ENCODE measurements at places on chromosomes 3 and 15.

DNA sequence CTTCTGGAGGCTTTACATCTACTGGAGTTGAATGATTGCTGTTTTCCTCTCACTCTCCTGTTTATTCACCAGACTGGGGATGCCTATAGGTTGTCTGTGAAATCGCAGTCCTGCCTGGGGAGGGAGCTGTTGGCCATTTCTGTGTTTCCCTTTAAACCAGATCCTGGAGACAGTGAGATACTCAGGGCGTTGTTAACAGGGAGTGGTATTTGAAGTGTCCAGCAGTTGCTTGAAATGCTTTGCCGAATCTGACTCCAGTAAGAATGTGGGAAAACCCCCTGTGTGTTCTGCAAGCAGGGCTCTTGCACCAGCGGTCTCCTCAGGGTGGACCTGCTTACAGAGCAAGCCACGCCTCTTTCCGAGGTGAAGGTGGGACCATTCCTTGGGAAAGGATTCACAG lies 4.3 kb upstream of the LRRK1 start:
- DNase-seq: no peak

DNA sequence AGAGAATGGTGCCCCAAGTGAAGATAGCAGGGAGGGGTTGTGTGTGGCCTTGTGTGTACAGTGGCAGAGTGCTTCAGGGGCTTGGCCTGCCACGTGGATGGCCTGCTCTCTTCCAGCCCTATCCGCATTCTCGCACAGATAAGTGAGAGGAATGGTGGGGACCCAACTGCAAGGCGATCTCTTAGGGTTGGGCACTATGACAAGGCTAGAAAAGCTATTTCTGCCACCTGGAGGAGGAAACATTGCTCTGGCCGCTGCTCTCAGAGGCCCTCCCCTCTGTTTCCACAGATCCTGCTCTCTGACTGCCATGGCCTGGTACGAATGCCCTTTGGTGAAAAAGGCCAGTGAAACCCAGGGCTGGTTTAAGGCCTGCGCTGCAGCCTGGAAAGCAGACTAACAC lies 20.6 kb downstream of the EEFSEC start:
- no peak for DNase-seq

GRCh38 chr3:127744253-127744815 lies 71.6 kb downstream of the ABTB1 start:
- no peak for DNase-seq

- DNase-seq: no peak
Observed at GRCh38 chr15:79310612-79310984, 314 bp upstream of the TMED3 start.

DNA sequence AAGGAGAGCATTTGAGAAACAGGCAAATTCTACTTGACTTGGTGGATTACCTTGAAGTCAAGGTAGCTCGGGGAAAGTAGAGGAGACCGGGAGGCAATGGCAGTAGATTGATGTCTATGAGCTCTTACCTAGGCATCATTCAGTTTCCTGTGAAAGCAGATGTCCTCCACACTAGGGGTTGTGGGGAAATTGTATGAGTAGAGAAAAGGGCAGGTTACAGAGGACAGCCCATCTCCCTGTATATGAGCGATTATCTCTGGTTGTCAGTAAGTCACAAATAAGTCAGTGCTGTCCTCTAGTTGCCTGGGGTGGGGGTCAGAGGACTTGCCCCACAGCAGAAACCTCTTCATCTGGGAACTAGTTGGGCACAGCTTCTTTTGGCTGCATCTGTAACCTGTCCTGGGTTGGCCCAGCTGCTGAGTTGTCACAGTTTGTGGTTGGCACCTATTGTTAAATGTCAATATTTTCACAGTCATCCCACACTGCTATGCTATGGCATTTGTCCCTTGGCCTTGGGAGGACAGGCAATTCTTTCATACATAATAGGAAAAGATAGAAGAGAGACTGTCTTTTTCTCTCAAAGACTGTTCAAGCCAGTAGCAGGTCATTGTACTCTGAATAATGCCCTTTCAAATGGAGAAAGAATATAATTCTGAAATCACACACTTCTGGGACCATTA lies 53.6 kb upstream of the LRRFIP2 start:
- DNase-seq: no peak

- no peak for DNase-seq
Observed at GRCh38 chr3:189186101-189186500, 14.3 kb downstream of the TPRG1 start.

- no peak for DNase-seq
Observed at GRCh38 chr3:169264711-169265110, 398.8 kb downstream of the MECOM start.

GRCh38 chr15:52106641-52107040 lies 5.9 kb downstream of the BCL2L10 start:
- DNase-seq: no peak

GRCh38 chr3:140572334-140572733 lies 105.5 kb upstream of the TRIM42 start:
- no peak for DNase-seq

- no peak for DNase-seq
Observed at GRCh38 chr3:177976866-177977265, 559.4 kb upstream of the KCNMB2 start.

GRCh38 chr3:12935023-12935860 lies 93.9 kb upstream of the RPL32 start:
- DNase-seq: no peak

DNA sequence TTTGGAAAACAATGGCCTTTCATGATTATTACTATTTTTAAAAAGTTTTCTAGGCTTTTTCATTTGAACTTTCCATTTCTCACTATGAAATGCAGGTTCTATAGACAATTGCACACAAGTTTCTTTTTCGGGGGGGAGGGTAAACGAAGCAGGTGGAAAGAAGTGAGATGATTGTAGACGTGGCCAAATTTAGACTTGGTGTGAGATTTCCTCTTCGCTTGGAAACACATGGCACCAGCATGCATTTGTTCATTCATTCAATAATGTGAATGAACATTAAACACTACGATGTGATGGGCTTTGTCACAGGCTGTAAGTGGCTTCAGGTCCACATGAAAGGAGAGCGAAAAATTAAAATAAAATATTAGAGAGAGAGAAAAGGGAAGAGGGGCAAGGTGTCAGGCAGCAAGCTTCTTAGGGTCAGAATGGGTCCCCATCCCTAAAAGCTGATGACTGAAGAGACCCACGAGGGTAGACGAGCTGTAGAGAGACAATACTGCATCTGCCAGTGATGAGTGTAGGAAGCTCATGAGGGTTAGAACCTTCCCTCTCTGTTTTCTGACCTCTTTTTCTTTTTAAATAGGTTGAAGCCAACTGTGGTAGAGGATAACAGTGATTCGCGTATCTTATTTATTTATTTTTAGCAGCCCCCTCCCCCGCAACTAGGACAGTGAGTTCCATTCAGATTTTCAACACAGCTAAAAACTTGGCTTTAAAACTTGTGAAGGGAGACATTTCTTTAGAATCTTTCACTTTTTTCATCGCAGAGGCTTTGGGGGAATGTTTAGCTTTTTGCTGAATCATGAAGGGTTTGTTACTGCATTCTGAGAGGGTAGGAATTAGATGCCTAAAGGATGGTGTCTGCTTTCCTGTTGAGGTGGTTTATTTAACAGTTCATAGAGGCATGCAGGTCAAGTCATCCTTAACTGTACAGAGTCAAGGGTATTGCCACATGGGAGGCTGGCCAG lies 36.2 kb downstream of the GAP43 start:
- DNase-seq: no peak

DNA sequence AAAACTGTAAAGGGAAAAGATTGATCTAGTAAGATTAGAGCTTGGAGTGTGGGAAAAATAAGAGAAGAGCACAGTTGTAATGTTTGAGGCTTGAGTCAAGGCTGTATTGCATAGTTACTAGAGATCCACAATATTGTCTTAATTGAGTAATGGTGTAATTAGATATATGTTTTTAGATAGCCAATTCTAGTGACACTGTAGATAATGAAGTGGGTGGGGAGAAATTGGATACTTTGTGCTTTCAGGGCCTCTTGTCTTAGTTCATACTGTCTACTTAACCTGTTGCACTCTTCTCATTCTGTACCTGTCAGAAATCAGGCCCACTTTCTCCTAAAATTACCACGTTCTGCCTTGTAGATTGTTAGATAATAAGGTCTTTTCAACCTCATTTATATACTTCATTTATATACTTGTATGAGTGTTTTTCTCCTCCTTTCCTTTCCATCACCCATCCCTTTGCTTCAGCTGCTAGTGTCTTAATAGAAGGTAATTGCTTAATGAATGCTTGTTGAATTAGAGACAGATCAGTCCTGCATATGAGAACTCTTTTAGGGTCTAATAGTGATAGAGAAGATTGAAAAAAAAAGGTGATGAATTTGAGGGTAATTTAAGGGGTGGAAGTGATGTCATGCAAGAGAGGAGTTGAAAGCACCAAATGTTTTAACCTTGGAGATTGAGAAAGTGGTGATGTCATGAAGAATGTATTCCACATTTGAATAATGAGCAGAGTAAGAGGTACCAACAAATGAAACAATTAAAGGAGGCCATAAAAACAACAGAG lies 32.0 kb downstream of the PIK3CA start:
- no peak for DNase-seq

GRCh38 chr3:51024765-51025632 lies 350.3 kb downstream of the DOCK3 start:
- peak; percentile 63 for DNase-seq

- DNase-seq: no peak
Observed at GRCh38 chr3:99858469-99858868, 40.8 kb downstream of the CMSS1 start.

DNA sequence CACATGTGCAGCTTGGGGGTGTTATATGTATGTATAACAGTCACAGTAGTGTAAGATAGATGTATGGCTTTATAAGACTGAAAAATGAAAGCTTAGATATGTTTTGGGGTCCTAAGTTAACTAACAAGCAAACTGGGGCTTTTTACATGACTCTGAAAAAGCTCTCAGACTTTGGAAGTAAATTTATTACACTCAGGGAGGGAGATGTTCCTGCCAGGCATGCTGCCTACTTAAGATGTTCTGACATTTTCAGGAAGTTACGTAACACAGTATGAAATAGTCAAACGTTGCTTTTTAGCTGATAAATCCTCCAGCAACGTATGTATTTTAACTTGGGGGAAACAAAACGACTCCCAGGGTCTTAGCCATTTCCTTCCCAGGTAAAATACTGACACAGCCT lies 1.7 kb upstream of the IFT57 start:
- DNase-seq: no peak

- DNase-seq: no peak
Observed at GRCh38 chr3:74271541-74271940, 342.9 kb downstream of the CNTN3 start.

GRCh38 chr3:141530415-141530768 lies 43.6 kb downstream of the RASA2 start:
- no peak for DNase-seq

- DNase-seq: no peak
Observed at GRCh38 chr3:126752303-126753190, 48.5 kb downstream of the CHCHD6 start.

- no peak for DNase-seq
Observed at GRCh38 chr3:194785315-194785714, 99.6 kb downstream of the FAM43A start.

DNA sequence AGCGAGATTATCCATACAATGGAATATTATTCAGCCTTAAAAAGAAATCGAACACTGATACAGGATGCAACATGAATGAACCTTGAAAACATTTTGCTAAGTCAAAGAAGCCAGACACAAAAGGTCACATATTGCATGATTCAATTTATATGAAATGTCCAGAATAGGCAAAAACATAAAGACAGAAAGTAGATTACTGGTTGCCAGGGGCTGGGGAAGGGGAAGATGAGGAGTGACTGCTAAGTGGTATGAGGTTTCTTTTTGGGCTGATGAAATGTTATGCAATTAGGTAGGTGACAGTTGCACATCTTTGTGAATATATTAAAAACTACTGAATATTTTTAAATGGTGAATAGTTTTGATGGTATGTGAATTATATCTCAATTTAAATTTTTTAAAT lies 38.3 kb downstream of the LRRFIP2 start:
- no peak for DNase-seq

DNA sequence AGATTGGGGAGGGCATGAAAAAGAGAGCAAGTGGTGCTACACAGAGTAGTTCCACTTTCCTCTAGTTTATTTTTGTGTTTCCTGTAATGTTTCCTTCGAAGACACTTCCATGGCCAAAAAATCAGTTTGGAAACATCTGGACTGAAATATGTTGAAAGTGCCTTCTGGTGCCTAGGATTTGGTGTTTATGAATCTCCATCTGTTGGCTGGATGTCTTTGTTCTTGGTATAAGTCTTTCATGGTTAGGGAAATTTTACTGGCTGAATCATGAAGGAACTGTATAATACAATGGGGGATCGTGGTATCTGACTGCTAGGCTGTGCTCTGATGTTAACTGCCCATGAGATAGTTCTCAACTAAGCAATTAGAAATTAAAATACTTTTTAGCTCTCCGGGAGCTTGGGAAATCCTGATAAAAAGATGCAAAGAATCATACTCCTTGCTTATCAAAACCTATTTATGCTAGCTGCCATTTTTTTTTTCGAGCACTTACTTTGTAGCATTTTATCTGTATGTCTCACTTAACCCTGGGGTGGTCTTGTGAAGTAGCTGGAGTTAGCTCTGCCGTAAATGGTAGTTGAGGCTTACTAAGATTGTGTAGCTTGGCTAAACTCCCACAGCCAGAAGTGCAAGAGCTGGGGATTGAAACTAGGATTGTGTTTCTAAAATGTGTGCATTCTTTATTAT lies 21.9 kb downstream of the AKAP13 start:
- DNase-seq: no peak

DNA sequence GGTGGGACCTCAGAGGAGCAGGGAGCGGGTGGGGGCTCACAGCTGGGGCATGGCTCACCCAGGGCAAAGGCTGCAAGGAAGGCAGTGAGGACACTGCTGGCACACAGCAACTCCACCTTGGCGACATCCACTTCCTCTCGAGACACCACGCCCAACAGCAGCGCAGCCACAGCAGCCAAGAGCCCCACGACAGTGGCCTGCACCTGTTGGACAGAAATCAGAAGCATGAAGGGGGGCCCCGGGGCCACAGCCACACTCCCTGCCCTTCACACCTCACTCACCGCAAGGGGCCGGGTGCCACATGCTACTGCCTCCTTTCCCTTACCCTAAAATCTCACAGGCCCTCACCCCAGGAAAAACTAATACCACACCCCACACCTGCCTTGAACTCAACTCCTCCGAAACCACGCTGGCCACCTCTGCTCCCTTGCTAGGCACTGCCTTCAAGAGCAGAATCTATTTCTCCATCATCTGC lies 57.3 kb downstream of the ROPN1B start:
- DNase-seq: no peak

GRCh38 chr3:149145356-149145755 lies 15.9 kb downstream of the HPS3 start:
- no peak for DNase-seq

GRCh38 chr15:89198196-89198595 lies 23.2 kb downstream of the RLBP1 start:
- DNase-seq: no peak

GRCh38 chr15:74988007-74988800 lies 7.2 kb upstream of the SCAMP5 start:
- no peak for DNase-seq

Measured in activated CD4-positive, alpha-beta T cell treated with anti-CD3 and anti-CD28 coated beads for 1 hour (primary cell).